Lung (tissue), 17 donors: ENCODE measurements at places on chromosomes 7 and 10.

DNA sequence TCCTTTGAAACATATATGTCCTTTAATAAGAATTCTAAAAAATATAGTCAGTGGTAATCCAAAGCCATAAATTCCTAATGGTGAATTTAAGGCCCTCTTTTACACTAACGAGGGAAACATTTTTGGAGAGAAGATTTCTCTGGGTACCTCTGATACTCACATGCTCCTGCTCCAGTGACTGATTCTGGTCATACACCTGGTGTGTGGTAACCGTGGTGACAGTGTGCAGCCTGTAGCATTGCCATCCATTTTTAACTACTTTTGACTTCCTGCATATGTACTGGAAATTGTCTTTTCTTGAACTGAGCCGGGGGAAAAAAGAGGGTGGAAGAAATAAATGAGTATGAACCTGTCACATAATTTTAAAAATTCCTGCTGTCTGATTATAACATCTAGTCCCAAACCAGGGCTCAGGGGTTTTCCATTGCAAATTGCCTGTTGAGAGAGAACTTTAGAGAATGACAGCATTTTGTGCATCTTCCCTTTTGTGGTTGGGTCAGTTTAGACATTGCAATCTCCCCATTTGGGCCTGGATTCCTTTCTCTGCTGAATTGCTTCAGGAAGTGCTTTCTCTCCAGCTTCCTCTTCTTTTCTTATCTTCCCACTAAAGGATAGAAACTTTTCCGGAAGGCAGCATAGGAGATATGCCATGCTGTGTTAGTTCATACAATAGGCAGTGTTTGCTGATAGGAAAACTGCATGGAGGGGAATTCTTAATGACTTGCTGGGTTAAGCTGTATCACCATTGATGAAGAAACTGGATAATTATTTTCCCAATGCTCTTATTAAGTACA, 125.5 kb downstream of the GRM3 start:
- DNase-seq, result no peak

DNA sequence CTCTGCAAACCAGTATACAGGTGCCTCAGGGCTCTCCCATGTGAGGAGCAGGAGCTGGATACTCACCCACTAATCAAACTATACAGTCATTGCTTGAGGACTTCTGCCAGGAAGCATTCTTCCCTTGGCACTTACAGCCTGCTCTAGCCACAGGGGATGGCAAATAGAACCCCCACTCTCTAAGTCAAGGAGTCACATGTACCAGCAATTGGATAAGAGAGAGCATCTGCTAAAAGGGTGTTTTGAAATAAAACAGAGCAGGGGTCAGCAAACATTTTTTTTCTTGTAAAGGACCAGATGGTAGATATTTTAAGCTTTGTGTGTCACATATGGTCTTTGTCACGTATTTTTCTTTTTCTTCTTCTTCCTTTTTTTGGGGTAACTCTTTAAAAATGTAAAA, 865.2 kb upstream of the GHITM start:
- DNase-seq, result no peak

DNA sequence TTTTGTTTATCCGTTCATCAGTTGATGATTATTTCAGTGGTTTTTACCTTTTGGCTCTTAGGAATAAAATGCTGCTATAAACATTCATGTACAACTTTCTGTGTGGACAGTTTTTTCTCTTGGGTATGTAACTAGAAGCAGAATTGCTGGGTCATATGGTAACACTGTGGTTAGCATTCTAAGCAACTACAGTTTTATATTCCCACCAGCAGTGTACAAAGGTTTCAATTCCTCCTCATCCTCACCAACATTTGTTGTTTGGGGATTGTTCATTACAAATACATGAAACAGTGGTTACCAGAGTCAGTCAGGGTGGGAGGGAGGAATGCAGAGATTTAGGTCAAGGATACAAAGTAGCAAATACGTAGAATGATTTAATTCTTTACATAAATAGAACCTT, 97.0 kb downstream of the NPSR1 start:
- no peak for DNase-seq

- DNase-seq, result no peak
Measured at GRCh38 chr10:6916601-6917000, 336.5 kb upstream of the PRKCQ start.

DNA sequence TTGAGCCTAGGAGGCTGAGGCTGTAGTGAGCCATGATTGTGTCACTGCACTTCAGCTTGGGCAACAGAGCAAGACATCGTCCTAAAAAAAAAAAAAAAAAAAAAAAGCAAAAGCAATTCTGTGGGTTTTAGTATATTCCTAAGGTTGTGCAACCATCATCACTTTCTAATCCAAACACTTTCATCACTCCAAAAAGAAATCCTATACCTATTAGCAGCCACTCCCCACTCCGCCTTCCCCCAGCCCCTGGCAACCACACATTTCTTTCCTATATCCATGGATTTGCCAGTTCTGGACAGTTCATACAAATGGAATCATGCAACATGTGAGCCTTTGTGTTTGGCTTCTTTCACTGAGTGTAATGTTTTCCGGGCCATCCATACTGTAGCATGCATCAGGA, 20.4 kb downstream of the ZAN start:
- no peak for DNase-seq

- DNase-seq, result no peak
Measured at GRCh38 chr10:89518876-89519842, 16.2 kb downstream of the SLC16A12 start.

GRCh38 chr10:132452216-132452650, 55.2 kb downstream of the PWWP2B start:
- no peak for DNase-seq

GRCh38 chr10:72449941-72450441, 95.3 kb upstream of the DNAJB12 start:
- DNase-seq, result peak; percentile 53

DNA sequence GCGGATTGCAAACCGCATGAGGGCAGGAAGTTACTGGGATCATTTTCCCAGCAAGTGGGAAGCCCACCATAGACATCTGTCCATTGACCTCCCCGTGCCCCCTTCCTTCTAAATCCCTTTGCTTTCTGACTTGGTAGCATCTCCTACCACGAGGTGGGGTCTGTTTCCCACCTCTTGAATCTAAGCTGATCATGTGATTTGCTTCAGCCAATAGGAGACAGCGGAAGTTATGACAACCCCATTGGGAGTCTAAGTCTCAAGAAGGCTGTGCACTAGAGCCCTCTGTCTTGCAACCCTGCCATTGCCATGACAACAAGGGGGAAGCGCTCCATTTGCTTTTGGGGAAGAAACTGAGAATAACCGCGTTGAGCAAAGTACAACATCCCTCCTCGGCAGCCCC, 39.2 kb upstream of the CARD11 start:
- DNase-seq, result no peak

- no peak for DNase-seq
Measured at GRCh38 chr7:140153666-140154161, 23.1 kb downstream of the KDM7A start.

GRCh38 chr7:30321882-30322192, 37.4 kb downstream of the ZNRF2 start:
- no peak for DNase-seq

DNA sequence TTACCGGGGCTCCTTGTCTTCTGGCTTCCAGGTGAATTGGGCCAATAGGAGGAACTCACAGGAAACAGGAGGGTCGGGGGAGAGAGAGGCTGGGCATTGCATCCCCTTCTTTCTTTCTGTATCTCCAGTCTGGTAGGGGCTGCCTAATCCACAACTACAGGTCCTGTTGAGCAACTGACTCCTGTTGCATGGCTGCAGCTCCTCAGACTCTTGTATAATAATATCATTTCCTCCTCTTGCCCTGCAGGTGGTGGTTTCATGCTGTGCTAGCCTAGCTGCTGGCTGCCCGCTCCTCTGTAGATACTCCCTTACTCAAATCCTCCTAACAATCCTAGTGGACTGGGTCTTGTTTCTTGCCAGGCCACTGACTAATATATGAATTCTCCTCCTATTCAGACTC, 276.5 kb upstream of the SMIM30 start:
- no peak for DNase-seq

GRCh38 chr7:122290476-122290875, 14.1 kb downstream of the FEZF1 start:
- DNase-seq, result no peak

- DNase-seq, result no peak
Measured at GRCh38 chr7:44311561-44312495, 13.6 kb downstream of the CAMK2B start.

DNA sequence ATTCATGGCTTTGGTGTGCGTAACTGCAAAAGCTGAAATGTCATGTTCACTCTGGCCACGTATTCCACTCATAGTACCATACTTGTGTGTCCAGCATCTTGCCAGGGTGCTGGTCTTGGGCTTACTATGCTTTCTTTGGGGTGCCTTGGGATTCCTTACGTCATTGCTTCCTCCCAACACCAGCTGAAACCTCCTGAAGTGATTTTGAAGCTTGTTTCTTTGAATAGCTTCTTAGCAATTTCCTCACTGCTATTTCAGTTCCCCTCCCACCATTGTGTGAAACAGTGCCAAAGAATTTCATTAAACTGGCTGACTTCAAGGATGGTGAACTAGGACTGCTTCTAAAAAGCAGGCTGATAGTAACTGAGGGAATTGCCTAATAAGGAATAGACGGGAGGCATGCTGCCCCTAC, 36.9 kb downstream of the ENTPD1 start:
- peak; percentile 90 for DNase-seq

GRCh38 chr7:92691578-92691977, 101.4 kb upstream of the FAM133B start:
- peak; percentile 87 for DNase-seq

DNA sequence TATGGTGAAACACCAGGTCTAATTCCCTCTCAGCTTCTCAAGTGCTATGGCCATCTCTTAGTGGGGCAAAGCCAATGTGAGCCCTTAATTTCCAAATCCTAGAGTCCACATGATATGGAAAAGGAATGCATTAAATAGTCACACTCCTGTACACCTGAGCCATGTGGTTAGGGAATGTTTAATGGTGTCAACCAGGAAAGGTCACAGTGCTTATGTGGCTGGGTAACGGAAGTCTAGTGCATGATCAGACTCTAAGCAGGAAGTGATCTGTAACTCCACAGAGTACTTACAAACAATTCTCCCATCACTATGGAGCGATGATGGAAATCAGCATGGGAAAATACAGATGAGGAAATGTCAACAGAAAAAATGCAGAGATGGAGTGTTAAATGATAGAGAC, 148.8 kb downstream of the MAGI2 start:
- DNase-seq, result no peak

- DNase-seq, result no peak
Measured at GRCh38 chr10:130018730-130019185, 54.7 kb upstream of the EBF3 start.

GRCh38 chr7:45105588-45106188, 5.8 kb downstream of the TBRG4 start:
- DNase-seq, result no peak

DNA sequence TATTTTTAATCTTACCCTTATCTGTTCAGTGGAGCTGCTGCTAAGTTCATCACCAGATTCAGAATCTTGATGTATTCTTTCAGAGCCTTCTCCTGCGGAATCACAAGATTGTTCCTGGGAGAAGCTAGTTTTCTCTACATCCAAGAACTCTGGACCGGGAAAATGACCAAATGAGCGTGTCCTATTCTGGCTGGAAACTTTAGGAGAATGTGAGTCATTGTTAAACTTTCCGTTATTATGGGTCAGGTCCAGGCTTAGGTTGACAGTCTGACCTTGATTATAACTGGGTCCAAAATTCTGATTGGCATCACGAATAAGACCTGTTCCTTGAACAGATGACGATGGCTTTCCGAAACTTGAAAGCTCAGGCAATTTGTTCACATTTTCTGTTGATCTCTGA, 20.5 kb downstream of the ARHGAP12 start:
- no peak for DNase-seq

DNA sequence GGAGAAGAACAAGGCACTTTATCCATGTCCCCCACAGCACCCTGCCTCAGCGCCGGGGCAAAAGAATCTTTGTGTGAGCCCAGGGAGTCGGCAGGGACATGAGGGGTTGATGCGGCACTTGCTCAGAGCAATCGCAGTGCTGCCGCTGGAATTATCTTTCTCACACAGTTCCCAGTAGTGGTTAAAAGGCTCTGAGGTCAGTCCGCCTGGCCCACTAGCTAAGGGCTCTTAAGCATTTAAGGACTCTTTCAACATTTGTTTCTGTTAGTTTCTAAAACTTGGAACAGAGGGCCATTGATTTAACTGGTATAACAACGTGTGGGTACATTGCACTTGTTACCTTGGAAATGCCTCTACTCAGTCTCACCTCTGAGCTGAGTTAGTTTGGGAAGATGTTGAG, 208.0 kb upstream of the C7orf33 start:
- peak; percentile 79 for DNase-seq

DNA sequence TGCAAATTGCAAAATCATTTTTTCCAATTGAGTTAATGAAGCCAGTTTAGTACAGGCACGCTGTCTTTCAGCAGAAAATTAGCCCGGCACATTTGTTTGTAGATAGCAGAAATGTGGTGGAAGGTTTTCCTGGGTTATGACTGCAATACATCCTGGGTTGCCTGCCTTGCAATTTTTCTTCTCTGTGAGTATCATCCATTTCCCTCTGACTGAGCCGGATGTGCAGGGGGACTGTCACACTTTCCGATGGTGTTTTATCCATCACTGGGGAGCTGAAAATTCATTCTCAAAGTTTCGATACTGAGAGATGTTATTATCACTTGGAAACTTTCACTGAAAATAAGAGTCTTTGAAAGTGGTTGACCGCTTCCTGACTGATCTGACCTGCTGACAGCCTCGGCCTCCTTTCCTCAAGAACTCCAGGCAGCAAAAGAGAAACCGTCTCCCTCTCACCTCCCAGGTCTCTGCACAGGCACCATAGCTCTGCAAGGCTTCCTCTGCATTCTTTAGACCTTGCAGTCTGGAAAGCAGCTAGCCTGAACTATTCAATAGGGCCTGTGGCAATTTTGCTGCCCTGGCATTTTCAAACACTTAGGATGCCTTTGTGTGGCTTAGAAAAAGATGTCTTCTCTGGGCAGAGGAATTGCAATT, 320.8 kb upstream of the NRP1 start:
- DNase-seq, result no peak

- peak; percentile 41 for DNase-seq
Measured at GRCh38 chr7:43906331-43907010, at the start of gene URGCP. Gene URGCP (minus strand): TSS chr7:43906596. CDS start chr7:43906575, 21 bp downstream.

DNA sequence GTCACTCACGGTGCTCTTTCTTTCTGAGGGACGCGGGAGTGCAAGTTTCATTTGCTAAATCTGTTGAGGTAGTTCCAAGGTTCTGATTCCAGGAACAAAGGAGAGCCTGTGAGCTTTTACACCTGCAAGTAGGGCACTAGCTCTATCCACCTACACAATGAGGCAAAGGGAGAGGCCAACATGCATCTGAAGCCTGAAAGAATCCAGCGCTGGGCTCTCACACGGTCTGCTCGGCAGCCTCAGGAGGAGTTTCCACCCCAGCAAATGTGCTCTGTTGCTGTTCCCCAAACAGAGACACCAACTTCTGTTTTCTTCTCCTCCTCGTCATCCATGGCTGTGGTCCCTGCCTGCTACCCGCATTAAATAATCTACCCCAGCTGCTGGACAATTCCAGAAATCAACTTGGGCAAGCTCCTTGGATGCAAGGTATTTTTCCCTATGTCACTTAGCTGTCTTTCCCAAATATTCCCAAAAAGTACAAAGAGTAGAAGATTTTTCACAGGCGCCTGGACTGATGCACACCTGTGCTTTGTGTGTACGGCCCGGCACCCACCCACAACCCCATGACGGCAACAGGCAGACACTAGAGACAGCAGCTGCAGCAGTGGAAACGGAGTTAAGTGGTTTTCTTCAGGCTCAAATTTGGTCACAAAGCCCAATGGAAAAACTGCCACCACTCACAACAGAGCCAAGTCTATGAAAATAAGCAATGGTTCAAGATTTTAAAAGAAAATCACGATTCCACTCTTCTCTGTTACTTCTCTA, 176.8 kb downstream of the ZMYND11 start:
- no peak for DNase-seq

- DNase-seq, result peak; percentile 35
Measured at GRCh38 chr10:103696411-103697145, 158.8 kb downstream of the SH3PXD2A start.
